ENCODE measurements at places on chromosomes 6 and 20.

- DNase-seq = no peak
Measured at GRCh38 chr6:21241231-21242130, 352.1 kb upstream of the SOX4 start.

GRCh38 chr20:24955045-24955444 is 6.0 kb downstream of the CST7 start:
- no peak for DNase-seq

- peak; percentile 9 for DNase-seq
Measured at GRCh38 chr20:52410731-52411234, 219.2 kb upstream of the ZFP64 start.

DNA sequence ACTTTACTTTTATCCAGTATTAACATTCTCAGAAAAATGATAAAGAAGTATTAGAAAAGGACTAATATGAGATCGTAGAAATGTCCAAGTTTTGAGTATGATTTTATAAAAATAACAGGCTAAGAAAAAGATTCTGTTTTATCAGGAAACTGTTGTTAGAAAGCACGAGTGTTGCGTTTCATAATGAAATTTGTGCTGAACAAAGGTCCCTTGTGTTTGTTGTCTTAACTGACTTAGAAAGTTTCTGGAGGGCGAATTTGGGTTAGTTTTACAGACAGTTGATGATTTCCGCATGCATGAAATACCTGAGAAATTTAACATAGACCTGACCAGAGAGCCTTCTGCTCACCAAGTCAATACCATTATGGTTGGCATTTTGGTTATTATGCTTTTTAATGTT is 136.0 kb downstream of the FNDC1 start:
- no peak for DNase-seq

DNA sequence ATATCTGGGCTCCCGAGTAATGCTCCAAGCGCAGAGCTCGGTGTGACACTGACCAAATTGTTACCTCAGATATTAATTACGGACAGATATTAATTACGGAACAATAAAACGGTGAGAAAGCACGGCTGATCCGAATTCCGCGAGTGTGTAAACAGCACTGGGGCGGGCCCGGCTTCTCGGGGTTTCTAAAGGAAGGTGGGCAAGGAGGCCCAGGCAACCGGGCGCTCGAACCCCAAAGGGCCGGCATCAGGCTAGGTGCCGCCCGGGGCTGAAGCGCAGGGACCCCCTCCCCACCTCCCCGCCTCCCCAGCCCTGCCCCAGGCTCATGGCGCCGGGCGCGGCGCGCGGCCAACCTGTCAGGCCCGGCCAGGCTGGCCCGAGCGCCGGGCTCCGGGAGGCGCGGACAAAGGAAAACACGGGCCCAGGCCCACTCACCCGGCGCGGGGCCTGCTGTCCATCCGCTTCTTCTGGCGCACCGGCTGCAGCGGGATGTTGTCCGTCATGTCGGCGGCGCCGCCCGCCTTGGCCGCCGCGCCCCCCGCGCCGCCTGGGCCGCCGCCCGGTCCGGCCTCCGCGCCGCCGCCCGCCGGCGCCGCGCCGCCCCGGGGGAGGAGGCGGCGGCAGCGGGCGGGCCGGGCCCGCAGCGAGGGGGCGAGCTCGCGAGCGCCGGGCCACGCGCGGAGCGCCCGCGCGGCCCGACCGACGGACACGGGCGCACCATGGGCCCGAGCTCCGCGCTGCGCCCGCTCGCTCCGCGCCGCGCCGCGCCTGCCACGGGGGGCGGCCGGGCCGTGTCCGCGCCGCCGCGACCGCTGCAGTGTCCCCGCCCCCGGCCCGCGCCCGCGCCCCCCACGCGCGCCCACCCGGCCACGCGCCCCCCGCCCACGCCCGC is at the start of gene ATP9A:
ATP9A (minus strand) TSS at position 524 of the 892 bp plus-strand sequence; CDS start at position 503, 21 bp downstream.
- DNase-seq = no peak

DNA sequence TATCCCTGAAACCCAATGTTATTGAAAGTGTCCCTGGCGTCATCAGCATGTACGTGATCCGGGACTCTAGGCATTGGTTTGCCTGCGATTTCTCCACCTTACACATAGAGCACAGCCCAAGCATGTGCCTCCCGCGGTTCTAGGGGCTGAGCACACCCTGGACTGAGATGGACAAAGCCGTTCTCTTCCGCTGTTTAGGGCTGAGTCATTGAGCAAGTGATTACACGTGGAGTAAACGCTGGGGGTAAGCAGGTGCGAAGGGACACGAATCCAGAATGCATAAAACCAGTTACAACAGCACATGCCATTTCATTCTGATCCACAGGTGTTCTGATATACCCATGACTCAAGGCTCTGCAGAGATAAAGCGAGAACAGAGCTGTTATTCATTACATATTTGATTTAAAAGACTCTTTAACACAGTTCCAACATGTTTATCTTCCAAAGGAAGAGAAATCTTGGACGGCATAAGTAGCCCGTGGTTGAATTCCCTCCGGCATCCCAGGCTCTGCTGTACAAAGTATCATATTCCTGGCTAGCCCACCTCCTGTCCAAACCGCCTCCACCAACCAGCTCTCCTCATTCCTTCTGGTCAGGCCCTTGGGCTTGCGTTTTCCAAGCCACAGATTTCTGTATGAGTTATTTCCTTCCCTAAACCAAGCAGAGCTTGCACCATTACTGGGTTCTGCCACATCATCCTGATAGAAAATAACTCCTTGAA is 36.1 kb upstream of the THBS2 start:
- no peak for DNase-seq

DNA sequence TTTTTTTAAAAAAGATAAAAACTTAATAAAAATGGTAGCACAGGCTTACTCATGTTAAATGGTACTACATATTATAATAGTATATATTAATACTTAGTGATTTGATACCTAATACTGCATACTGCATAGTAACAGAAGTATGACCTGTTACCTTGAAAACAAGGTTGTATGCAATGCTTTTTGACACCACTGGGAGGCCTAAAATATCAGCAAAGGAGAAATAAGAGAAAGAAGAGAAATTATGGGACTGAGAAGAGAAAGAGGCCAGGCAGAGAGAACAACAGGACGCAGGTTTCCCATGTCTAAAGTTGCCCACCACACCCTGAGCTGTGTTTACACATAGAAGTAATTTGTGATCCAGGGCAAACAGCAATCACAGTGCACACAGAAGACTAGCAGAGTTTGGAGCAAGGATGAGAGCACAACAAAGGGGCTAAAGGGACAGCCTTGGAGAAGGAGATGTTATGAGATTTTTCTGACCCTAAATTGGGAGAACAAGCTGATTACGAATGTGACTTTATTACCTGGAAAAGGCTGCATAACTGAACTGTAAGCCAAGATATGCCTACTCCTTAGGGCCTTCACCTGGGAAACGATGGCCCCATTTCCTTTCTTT is 73.2 kb downstream of the ROS1 start:
- no peak for DNase-seq

GRCh38 chr6:167564416-167565250 is 239.7 kb downstream of the TTLL2 start:
- no peak for DNase-seq

DNA sequence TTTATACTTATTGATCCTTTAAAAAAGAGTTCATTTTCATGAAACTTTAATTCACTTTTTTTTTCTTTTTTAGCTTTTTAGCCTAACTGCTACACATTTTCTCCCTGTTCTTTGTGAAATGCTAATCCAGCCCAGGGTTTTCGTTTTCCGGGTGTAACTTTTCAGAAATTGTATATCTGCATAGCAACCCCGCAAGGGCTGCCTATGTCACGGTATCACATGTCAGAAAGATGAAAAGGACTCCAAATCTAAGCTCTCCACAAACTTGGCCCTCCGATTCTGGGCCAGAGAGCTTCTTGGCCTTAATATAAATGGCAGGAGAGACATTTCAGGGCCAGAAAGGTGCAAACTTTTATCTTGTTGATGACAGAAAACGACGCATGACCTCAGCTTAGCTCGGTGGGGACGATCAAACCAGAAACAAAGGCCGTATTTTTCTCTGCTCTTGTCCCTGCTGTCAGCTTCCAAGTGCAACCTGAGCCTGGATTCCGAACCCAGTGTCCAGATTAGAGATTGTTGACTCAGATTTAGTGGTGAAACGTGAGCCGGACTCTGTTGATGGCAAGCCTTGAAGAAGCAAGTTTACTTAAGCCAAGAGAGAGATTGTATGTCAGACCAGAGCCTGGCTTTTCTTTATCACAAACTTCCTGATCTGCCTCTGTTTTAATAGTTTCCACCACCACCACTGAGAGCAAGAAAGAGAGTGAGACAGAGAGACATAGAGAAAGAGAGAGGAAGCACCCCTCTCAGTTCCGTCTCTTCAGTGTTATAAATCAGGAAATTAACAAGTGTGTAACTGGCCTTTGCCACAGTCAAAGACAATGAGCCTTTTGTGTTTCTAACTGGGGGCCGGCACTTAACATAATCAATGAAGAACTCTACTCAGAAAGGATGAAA is 157.8 kb downstream of the SCML4 start:
- no peak for DNase-seq

GRCh38 chr6:149924933-149925252 is 2.0 kb upstream of the RAET1G start:
- DNase-seq = no peak

DNA sequence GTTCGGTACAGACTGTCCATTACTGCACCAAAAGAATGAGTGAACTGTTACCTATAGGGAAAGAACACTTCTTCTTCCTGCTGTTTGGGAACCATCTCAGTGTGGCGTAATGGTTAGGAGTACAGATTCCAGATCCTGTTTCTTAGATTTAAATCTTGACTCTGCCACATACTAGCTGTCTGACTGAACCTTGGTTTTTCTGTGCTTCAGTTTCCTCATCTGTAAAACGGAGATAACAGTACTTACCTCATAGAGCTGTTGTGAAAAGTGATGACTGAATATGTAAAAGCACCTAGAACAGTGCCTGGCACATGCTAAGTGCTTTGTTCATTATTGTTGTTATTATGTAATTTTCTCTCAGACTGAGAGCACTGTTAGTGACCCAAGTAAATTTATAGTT is 39.8 kb downstream of the STX11 start:
- no peak for DNase-seq

DNA sequence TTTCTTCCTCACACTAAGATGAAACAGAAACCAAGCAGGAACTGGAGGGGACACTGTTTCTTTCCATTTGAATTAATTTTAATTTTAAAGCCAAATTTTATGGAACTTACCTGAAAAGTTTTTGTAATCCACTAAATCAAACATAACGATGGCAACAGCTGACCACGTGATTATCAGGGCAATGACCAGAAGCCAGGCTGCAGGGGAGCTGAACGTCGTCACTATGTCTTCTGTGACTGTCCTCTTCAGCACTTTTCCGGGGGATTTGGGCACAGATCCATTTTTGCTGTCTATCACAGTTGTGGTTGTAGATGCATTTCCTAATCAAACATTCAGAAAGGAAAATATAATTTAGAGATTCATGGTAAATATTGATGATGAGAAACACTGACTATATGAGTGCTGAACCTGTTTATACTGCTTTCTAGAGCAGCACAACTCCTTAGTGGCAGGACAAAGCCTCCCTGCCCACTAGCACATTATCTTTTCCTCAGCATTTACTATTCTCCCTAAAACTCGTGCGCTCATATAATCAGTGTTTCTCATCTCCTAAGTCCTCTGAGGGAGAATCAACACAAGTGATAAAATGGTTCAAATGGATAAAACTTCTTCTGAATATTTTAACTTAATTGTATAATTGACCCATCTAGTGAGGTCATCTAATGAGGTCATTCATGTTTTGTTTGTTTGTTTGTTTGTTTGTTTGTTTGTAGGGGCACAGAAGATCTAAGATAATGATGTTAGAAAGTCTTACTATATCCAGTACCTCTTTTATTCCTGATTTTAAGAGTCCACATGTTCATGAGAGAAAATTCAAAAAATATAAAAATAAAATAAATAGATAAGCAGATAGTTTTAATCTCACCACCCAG is 65.7 kb downstream of the TRDN start:
- no peak for DNase-seq

- DNase-seq = no peak
Measured at GRCh38 chr6:17336425-17336824, 55.3 kb downstream of the RBM24 start.

DNA sequence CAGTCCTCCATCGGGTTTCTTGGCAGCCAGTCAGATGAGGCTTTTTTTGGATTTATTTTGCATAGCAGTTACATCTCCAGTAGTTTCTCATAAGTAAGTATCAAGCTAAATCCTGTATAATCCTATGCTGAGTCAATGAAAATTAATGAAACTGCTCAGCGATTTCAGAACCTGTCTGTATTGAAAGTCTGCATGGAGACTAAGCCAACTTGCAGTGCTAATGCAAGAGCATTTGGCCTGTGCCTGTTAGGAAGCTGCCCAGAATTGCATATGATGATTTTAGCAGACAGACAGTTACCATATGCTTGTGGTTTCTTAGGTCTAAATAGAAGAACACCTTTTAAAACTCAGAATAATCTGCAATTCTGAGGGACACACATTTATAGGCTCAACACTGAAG is 25.2 kb upstream of the LRRN4 start:
- no peak for DNase-seq

- DNase-seq = no peak
Measured at GRCh38 chr6:70258483-70258882, 44.4 kb downstream of the COL9A1 start.

DNA sequence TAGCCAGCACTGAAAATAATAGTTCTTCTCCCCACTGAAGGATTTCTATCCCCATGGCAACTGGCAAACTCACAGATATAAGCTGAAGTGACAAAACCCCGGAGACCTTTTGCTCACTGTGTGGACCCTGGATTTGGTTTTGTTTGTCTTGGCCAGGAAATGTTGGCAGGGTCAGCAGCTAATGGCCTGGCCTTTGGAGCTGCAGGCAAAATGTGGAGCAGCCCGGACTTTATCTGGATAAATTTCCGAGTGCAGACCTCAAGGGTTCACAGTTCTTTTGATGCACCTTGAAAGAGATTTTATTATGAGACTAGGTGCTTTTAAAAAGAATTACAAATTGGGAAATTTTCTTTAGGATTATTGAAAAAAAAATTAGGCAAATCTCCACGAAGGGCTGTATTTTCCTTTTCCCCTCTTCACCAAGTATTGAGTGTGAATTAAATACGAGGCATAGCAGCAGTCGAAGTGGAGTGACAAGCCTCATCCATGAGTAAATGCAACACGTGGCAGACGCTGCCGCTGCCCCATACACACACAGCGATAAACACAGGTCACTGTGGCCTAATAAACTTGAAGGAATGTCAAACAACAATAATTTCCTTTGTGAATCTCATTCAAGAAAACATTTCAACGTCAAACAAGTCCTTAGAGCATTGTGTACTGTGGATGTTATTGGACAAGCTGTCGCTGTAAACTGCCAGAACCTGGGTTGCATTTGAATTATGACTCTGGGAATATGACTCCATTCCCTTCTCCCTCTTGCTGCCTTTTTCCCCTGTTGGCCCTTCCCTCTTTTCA is 35.1 kb upstream of the CCN6 start:
- DNase-seq = no peak

- DNase-seq = no peak
Measured at GRCh38 chr6:150058231-150058792, 10.6 kb downstream of the ULBP3 start.
